ENCODE measurements at places on chromosomes 11 and 22. TPM values are rescaled to one million over a fixed set of nuclear protein-coding genes. Genes with fewer than 3 reads are reported as not detected.

GRCh38 chr11:76067099-76067498, 139.2 kb downstream of the WNT11 start:
- no peak for DNase-seq

DNA sequence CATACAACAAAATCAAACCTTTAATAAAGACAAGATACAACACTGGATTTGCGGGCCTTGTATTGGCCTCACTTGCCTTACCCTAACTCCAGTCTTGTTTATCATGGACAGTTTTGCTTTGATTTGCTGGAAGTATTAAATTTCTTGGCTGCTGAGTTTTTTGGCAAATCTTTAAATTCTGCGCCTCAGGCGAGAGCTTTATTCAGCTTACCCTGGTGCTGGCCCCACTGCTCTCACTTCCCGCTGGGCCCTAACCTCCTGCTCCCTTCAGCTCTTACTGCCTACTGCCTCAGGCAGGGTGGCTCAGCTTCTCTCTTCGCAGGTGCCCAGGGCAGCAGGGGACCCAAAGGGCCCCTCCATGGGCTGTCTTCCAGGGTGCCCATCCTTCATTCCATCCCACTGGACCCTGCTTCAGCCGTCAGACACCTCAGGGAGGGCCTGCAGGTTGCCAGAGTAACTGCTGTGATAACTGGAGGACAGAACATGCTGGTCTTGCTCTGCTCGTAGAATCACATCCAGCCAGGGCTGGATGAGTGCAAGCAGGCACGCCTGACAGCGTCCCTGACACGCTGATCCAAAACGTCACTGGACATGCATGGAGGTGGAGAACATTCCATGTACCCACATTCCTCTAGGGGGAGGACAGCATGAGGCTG, 45.7 kb upstream of the TUB start:
- peak; percentile 50 for DNase-seq

GGT1 gene
- total RNA-seq: 3.9 TPM

- no peak for DNase-seq
These were observed 146.4 kb downstream of the CHST1 start for GRCh38 chr11:45518833-45519535.

DNA sequence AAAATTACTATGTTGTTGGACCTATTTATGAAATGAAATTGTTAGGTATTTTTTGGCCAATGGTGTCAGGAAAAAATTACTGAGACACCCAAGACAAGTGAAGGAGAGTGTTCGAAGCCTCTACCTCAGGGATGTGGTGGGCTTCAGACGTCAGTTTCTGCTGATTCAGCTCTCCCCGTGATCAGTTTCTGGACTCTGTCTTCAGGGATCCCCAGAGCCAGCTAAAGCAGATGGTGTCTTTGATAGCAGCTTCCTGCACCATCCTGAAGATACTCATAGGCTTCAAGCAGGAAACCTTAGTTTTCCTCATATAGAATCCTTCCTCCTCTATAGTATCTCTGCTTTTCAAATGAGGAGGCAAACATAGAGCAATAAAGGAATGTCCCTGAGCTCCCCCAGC, 7.4 kb downstream of the CD248 start:
- DNase-seq: no peak

DNA sequence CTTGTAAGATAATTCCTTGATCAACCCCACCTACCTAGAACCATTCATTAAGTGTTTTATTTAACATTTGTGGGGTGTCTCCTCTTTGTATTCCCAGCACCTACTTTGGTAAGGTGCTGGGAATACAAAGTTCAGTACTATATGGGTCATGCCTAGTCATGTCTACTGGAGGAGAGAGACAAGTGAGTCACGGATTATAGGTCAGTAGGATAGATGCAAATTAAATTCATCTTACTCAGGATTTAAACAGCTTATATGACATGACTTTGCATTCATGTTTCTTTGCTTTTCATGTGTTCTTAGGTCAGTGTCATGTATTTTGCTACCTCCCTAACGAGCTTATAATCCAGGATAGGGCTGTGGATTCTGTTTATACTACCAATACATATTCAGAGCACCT, 3.4 kb upstream of the FADS1 start:
- no peak for DNase-seq

DNA sequence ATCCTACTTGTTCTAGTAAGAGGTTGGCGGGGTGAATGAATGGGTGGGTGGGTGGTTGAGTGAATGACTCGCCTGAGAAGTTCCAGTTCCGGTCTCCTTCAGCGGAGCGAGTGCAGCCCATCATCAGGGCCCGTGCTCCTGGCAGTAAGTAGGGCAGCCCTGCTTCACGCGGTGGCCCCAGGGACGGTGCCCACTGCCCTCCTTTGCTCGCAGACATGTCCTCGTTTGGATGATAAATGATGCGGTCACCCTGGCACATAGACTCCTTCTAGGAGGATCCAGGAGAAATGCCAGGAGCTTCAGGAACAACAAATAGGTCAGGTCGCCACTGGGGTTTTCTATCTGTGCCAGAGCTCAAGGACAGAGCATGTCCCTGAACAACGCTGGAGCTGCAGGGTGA, 370.8 kb downstream of the CTTN start:
- no peak for DNase-seq

GLB1L2 gene
- 0.65 TPM for total RNA-seq

SCO2 gene
- total RNA-seq: not detected

- no peak for DNase-seq
These were observed at the start of gene APOL6 for GRCh38 chr22:35648066-35649025. Gene APOL6 (plus strand): TSS chr22:35648446. CDS start chr22:35656426, 7,980 bp downstream.

GRCh38 chr11:134364261-134364660, 32.5 kb downstream of the GLB1L2 start:
- no peak for DNase-seq

DNA sequence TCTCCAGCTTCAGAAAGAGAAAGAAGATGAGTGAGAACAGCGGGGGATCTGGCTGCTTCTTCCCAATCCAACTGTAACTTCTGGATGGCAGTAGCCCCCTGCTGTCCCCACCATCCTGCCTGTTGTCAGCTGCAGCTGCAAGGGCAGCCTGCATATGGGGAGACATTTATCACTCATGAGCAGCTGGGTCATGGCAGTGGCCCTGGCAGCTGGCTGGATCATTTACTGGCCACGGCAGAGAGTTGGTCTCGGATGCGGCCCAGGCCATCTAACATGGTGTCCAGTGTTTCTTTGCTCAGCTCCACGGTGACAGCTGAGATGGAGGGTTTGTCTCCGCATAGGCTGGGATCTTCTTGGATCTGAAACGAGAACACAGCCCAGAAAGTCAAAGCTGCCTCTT, 14.8 kb downstream of the COMMD9 start:
- no peak for DNase-seq

DNA sequence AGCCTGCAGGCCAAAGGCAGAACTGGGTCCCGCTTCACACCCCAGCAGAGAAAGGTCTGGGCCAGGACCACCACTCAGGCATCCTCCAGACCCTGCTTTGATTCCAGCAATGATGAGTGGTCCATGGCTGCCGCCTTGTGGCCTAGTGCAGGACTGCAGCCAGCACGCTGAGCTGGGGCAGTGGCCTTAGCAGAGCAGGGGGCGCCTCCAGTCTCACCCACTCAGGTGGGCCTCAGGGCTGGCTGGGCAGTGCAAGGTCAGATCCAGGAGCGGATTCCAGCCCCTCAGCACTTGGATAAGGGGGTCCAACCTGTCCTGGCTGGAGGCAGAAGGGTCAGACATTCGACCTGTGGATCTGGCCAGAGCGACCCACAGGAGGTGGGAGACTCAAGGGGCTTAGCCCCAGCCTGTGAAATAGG, 9.6 kb upstream of the PDE2A start:
- peak; percentile 63 for DNase-seq

CARD16 gene
- 13.3 TPM for total RNA-seq

GRCh38 chr11:13262096-13262495, 15.5 kb upstream of the BMAL1 start:
- DNase-seq: no peak

TOB2 gene
- 63.1 TPM for total RNA-seq

DNA sequence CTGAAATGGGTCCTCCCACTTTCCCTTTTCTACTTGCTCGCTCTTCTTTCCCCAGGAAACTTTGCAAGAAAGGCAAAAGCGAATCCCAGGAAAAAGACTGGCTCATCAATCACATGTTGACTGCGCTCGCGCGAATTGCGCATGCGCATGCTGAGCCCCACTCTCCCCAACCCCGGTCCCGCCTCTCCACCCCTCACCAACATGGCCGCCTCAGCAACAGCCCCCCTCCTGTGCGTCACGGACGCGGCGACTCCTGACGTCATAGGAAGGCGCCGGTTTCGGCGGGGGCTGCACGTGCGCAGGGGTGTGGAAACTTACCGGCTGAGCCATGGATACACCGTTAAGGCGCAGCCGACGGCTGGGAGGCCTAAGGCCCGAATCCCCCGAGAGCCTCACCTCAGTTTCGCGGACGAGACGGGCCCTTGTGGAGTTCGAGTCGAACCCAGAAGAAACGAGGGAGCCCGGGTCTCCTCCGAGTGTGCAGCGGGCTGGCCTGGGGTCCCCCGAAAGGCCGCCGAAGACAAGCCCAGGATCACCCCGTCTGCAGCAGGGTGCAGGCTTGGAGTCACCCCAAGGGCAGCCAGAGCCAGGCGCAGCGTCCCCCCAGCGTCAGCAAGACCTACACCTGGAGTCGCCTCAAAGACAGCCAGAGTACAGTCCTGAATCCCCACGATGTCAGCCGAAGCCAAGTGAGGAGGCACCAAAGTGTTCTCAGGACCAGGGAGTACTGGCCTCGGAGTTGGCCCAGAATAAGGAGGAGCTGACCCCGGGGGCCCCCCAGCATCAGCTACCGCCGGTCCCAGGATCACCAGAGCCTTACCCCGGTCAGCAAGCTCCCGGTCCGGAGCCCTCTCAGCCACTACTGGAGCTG, at the start of gene CCDC86:
CCDC86 (plus strand) TSS at position 317 of the 871 bp plus-strand sequence; CDS start at position 329, 12 bp downstream.
- peak; percentile 97 for DNase-seq

GRCh38 chr11:120648771-120649170, 137.2 kb downstream of the GRIK4 start:
- no peak for DNase-seq

OR6Q1 gene
- total RNA-seq: not detected

C11orf68 gene
- 31.8 TPM for total RNA-seq

SLC22A12 gene
- total RNA-seq: not detected

DNA sequence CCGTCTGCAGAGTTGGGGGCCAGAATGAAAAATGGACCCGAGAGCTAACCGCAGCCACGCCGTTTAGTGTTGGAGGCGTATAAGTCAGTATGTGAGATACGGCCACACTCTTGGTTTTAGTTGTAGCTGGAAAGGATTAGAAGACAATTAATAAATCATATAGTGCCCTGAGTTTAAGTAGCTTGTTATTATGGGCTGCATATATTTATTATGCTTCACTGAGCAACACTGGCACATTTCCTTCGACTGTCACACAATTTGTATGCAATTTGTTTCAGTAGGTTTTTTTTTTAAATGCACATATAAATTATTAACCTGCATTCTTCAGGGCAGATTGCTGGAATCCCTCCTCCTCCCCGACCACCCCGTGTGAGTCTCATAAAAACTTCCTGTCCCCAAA, 56.9 kb downstream of the PKNOX2 start:
- no peak for DNase-seq

RASL10A gene
- total RNA-seq: 1.0 TPM

- DNase-seq: no peak
These were observed 84.8 kb downstream of the ADAMTS15 start for GRCh38 chr11:130533113-130533798.

DNA sequence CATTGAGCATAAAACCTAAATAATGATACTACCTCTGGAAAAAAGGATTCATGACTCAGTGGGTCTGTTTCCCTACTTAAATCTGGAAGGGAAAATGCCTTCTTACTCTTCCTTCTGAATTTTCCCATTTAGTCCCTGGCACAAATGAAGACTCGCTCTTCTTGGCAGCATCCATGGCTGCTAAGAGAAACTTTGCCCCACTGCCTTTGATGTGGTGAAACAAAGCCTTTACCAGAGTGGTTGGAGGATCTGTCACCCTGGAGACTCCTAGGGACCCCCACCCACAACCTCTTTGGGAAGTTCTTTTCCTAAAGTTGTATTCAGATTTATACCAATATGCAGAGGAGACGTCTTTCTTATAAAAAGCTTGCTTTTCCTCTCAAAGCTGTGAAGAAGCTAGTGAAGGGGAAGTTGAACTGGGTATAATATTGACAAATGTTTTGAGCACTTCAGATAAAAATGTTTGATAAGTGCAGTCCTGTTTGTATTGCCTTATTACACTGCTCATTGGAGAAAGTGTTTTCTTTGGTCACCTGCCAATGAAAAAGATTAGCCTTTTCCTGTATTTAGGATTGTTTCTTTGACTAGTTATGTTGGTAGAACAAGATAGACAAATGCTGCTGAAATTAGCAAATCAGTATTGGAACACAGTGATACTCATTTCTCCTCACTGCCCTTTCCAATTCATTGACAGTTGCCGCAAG, 77.3 kb downstream of the ARFGAP2 start:
- no peak for DNase-seq

GRCh38 chr11:128859563-128860441, 7.3 kb downstream of the KCNJ1 start:
- peak; percentile 78 for DNase-seq

GRCh38 chr11:74636630-74637184, 44.3 kb downstream of the POLD3 start:
- DNase-seq: no peak

DNA sequence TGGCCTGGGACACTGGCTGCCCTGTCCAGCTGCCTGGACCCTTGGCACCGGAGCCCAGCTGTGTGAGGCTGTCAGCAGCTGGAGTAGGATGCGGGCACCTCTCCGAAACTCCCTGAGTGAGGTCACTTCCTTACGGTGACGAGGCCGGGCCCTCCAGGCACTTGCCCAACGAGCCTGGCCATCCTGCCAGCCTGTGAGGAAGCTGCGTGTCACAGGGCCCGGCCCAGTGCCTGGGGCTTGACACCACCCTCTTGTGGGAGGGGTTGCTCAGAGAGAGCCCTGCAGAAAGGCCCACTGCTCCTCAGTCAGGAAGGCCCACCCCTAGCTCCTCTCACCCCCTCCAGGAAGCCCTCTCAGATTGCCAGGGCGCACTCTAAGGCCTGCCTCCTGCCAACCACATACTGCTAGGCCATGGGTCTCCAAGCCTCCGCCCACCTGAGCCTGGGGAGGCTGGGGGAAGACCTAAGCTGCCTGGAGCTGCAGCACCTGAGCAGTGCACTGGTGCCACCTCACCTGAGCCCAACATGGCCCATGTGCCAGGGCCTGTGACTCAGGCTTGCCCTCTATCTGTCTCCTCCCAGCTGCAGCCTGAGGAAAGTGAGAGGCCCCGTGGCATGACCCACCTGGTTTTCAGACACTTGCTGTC, 4.3 kb upstream of the PHLDA2 start:
- DNase-seq: peak; percentile 81

- no peak for DNase-seq
These were observed 5.5 kb upstream of the PHLDA2 start for GRCh38 chr11:2934611-2935239.

OR6A2 gene
- not detected for total RNA-seq
